ENCODE measurements at places on chromosomes 6 and 20. TPM values are rescaled to one million over a fixed set of nuclear protein-coding genes. Genes with fewer than 3 reads are reported as not detected.

The FABP7 gene
- not detected for total RNA-seq

The OPRM1 gene
- total RNA-seq, result not detected

GRCh38 chr6:148530394-148530953 lies 187.8 kb downstream of the SASH1 start:
- peaks cover under 1% of the 10 kb centered on the region for H3K4me1 ChIP-seq
- no peak overlapping the region for H3K4me3 ChIP-seq
- no peaks in the 10 kb centered on the region for H3K36me3 ChIP-seq
- no peak for DNase-seq
- no peak overlapping the region for H3K27ac ChIP-seq

- peaks cover 21% of the 10 kb centered on the region for H3K4me1 ChIP-seq
- H3K27me3 ChIP-seq, result peaks cover 3% of the 10 kb centered on the region
- H3K36me3 ChIP-seq, result peaks cover 16% of the 10 kb centered on the region
- no peak overlapping the region for H3K27ac ChIP-seq
- H3K4me3 ChIP-seq, result no peak overlapping the region
Measured at GRCh38 chr6:105578179-105578707, 175.4 kb upstream of the PREP start.

DNA sequence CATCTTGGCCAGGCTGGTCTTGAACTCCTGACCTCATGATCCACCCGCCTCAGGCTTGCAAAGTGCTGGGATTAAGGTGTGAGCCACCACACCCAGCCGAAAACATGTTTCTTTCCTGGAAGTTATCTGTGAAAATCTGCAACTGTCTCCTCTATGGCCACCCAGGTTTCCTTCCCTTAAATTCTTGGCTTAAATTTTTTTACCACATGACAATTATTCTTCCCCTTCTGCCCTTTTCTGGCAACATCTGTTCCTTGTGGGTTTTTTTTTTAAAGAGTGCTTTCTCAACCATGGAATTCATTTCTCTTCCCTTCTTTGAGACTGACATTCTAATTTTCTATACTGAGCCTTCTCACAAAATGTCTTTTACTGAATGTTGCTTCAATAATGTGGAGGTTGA lies 59.6 kb downstream of the DOK5 start:
- H3K4me1 ChIP-seq, result no peaks in the 10 kb centered on the region
- no peak overlapping the region for H3K4me3 ChIP-seq
- H3K27me3 ChIP-seq, result no peaks in the 10 kb centered on the region

GRCh38 chr6:7568021-7568420 lies 22.0 kb upstream of the SNRNP48 start:
- no peaks in the 10 kb centered on the region for H3K4me1 ChIP-seq
- H3K27me3 ChIP-seq, result peaks cover 38% of the 10 kb centered on the region
- H3K27ac ChIP-seq, result no peak overlapping the region

GRCh38 chr20:2458919-2459499 lies 11.6 kb downstream of the SNRPB start:
- H3K36me3 ChIP-seq, result peaks cover 48% of the 10 kb centered on the region
- no peaks in the 10 kb centered on the region for H3K27me3 ChIP-seq
- DNase-seq, result no peak
- no peak overlapping the region for H3K27ac ChIP-seq

- H3K4me3 ChIP-seq, result no peak overlapping the region
- DNase-seq, result no peak
- H3K4me1 ChIP-seq, result no peaks in the 10 kb centered on the region
- no peak overlapping the region for H3K27ac ChIP-seq
- H3K27me3 ChIP-seq, result no peaks in the 10 kb centered on the region
Measured at GRCh38 chr20:9576695-9577094, 62.3 kb downstream of the LAMP5 start.

DNA sequence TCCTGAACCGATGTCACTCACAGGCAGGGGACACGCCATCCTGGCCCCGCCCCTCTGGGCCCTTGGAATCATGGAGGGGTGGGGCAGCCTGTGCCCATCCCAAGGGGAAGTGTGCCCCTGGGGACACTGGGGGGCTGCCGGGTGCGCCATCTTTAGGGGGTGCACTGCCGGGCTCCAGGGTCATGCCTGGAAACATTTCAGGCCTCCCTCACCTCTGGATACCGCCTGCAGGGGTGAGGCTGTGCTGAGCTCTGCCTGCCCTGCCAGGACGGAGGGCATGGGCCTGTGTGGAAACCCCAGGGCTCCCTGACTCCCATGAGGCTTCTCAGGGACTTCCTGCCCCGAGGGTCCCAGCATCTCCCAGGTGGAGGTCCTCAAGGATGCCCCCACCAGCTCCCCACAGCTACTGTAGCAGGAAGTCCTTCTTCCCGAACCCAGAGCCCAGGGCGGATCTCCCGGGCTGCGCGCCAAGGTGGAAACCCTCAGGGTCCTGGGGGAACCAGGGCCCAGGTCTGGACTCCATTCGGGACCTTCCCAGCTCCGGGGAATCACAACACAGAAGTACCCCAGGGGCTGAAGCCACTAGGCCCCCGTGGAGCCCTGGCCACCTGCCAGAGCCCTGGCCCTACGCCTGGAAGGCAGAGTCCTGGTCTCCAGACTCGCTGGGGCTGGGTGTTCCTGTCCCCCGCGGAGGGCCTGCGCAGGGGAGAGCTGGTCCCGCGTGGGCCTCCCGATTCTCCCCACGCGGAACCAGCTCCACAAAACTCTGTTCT lies 15.6 kb downstream of the CHRNA4 start:
- no peak overlapping the region for H3K4me3 ChIP-seq
- H3K36me3 ChIP-seq, result peaks cover 3% of the 10 kb centered on the region
- no peak for DNase-seq
- H3K27ac ChIP-seq, result no peak overlapping the region
- no peaks in the 10 kb centered on the region for H3K27me3 ChIP-seq
- no peaks in the 10 kb centered on the region for H3K4me1 ChIP-seq

DNA sequence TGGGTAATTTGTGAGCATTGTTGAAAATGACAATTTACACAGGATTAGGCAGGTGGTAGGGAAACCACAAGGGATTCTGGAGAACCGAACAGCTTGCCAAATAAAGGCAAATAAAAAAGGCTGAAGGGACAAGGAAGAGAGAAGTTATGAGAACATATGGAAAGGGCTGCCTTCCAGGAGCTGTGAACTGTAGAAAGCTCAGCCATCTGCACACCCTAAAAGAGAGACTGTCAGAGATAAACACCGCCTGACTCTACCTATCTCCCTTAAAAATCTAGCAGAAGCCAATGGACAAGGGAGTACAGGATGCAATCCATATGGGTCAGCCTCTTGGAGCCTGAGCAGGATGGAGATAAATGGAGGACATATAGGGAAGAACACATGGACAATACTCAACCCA lies 12.7 kb upstream of the SLC17A1 start:
- H3K27ac ChIP-seq, result no peak overlapping the region

- H3K4me1 ChIP-seq, result no peaks in the 10 kb centered on the region
- DNase-seq, result no peak
- H3K27ac ChIP-seq, result no peak overlapping the region
- H3K4me3 ChIP-seq, result no peak overlapping the region
- H3K36me3 ChIP-seq, result no peaks in the 10 kb centered on the region
Measured at GRCh38 chr20:55696520-55696919, 308.8 kb downstream of the CBLN4 start.

- H3K27me3 ChIP-seq, result no peaks in the 10 kb centered on the region
- H3K4me3 ChIP-seq, result no peak overlapping the region
- DNase-seq, result no peak
- H3K36me3 ChIP-seq, result no peaks in the 10 kb centered on the region
- H3K27ac ChIP-seq, result no peak overlapping the region
- H3K4me1 ChIP-seq, result no peaks in the 10 kb centered on the region
Measured at GRCh38 chr20:3616250-3616649, 46.9 kb downstream of the GFRA4 start.

GRCh38 chr6:21953831-21954801 lies 342.7 kb downstream of the PRL start:
- DNase-seq, result no peak
- H3K27ac ChIP-seq, result no peak overlapping the region
- no peaks in the 10 kb centered on the region for H3K27me3 ChIP-seq
- no peaks in the 10 kb centered on the region for H3K36me3 ChIP-seq
- no peaks in the 10 kb centered on the region for H3K4me1 ChIP-seq
- H3K4me3 ChIP-seq, result no peak overlapping the region

- H3K4me1 ChIP-seq, result peaks cover 42% of the 10 kb centered on the region
- no peaks in the 10 kb centered on the region for H3K27me3 ChIP-seq
- no peak for DNase-seq
- H3K36me3 ChIP-seq, result peaks cover 21% of the 10 kb centered on the region
Measured at GRCh38 chr6:27144740-27145079, 102.8 kb upstream of the PRSS16 start.

DNA sequence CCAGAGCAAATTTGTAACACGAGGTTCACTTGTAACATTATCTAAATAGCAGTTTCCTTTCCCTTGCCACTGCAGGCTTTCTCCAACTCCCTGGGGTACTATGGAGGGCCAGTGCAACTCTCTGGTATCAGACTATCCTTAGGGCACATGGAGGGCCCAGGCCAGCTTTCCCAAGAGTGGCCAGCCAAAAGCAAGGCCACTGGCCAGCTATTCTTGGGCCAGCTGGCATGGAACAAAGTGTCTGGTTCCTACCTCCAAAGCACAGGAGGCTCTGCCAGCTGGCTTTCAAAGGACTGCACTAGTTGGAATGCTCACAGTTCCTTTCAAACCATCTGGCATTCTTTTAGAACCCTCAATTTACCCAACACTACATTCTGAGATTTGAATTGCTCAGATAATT lies 8.7 kb downstream of the RNF24 start:
- peaks cover 27% of the 10 kb centered on the region for H3K4me1 ChIP-seq
- H3K36me3 ChIP-seq, result peaks cover 15% of the 10 kb centered on the region
- DNase-seq, result no peak
- H3K4me3 ChIP-seq, result no peak overlapping the region
- H3K27me3 ChIP-seq, result no peaks in the 10 kb centered on the region
